ENCODE measurements at places on chromosomes 6 and 20.

GRCh38 chr6:12335717-12336116 is 45.6 kb downstream of the EDN1 start:
- DNase-seq = no peak

- DNase-seq = no peak
These were observed 35.2 kb downstream of the SAMD3 start for GRCh38 chr6:130187335-130188206.

- no peak for DNase-seq
These were observed 24.1 kb upstream of the NFATC2 start for GRCh38 chr20:51566594-51566993.

- no peak for DNase-seq
These were observed 368.5 kb downstream of the TBC1D32 start for GRCh38 chr6:120965814-120966213.

DNA sequence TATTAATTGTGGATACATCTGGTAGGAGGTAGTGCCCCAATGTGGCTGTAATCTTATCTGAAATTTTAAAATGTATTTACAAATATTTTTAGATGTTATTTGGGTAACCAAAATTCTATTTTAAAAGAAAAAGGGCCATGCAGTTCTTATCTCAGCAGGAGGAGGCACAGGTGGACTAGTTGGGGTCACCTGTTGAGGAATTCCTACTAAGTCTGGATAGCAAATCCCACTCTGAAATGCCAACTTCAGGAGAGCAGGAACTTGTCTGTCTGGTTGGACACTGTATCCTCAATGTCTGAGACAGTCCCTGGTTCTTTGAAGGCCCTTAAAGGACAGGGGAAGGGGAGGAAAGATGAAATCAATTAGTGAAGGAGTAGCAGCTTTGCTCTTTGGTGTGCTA is 82.6 kb downstream of the EYA2 start:
- no peak for DNase-seq

DNA sequence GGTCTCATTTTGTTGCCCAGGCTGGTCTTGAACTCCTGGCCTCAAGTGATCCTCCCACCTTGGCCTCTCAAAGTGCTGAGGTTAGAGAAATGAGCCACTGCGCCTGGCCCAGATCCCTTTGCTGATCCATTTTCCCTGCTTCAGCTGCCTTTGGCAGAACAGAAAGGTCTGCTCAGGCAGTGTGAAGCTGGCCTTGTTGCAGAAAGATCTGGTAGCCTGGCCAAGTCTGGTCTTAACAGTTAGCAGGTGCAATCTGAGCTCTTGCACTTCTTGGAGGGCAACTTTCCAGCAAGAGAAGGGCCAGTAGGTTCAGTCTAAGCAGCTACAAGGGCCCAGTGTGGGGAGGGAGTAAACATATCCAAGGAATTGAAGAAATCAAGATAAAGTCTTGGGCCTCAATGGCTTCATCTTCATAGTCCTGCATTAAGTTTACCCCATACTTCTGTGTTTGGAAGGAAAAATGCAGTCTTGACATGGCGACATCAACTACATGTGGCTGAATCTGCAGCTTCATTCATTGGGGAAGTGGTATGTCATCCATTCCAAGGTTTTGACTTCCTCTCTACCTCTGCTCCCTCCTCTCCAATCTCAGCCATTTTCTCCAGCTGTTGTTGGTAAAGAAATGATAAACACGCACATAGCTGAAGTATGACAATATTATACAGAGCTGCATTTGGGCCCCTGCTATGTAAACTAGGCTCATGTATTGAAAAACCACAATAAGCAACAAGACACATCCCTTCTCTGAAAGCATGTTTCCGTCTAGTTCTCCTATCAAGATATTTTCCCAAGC is 39.0 kb upstream of the NEDD9 start:
- DNase-seq = no peak

DNA sequence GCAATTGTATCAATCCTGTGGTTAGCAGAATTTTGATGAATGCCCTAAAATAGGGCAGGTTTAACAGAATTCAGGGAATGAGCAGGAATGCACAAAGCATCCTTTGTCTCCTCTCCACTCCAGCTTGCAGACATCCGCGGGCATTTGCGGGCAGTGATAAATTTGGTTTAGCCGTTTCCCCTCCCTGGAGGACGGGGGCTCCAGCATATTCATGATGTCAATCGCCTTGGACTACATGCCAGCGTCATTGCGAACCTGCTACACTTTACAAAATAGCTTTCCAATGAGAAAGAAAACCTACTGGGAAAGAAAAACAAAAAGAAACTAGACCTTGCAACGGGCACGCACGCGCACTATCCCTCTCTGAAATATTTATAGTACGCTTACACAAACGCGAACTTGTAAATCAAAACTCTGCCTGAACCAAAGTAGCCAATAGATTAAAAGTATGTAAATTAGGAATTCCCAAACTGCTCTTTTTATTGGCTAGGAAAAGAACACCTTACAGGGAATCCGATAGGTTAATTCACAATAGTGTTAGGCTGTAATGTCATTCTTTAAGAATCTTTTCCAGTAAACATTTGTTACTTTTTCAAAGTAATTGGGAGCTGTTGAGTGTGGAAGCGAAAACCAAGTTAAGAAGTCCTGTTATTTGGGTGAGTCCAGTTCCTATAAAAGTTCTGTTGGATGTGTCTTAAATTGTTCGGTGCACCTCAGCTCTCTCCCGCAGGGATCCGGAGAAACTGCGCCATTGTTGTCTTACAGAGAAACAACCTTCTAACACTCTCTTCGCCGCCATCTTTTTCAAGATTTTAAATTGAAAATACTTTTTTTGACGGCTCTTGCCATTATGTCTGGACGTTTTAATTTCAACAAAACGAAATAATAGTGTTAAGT is 136.7 kb downstream of the HFE start:
- DNase-seq = peak; percentile 52

GRCh38 chr20:46237227-46237626 is 71.1 kb downstream of the CDH22 start:
- DNase-seq = no peak

GRCh38 chr6:12751694-12752325 is 35.2 kb downstream of the PHACTR1 start:
- DNase-seq = peak; percentile 19

DNA sequence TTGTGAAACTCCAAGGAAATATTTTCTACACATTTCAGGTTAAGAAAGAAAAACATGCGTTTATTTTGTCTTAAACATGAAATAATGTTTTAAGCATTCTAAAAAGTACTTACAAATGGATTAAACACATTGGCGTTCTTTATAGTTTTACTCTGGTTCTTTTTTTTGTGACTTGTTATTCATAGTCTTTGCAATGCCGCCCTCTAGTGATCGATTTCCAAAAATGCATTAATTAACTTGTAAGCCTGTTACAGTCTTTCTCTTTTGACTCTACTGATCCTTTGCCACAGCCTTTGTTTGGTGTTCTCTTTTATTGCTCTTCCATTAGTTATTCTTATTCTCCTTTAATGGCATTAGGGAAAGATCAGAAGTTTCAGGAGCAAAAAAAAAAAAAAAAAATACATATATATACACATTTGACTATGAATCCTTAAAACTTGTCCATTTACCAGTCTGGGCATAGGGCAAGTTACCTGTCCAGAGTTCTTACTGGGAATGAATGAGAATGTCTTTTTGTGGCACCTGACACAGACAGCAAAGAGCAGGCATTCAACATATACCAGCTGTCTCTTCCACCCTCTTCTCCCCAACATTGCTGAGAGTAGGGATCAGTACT is 59.9 kb downstream of the MACROD2 start:
- DNase-seq = peak; percentile 7

DNA sequence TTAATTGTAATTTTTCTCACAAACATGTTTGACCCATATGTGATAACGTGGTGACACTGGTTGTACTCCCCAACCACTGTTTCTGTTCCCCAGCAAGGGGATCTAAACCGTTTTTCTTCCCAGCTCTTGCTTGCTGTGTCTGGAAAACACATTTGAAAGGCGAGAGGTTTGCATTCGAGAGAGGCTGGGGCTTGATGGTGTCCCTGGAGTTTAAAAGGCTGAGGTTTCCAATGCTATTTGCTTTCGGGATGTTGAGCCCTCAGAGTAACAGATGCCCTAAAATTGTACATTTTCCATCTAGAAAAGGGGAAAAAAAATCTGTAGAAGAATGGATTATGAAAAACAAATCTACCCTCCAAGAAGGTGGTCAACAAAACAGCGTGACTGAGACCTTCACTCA is 35.4 kb downstream of the AKAP12 start:
- no peak for DNase-seq

- no peak for DNase-seq
These were observed 47.2 kb downstream of the TMEM242 start for GRCh38 chr6:157276134-157276532.

DNA sequence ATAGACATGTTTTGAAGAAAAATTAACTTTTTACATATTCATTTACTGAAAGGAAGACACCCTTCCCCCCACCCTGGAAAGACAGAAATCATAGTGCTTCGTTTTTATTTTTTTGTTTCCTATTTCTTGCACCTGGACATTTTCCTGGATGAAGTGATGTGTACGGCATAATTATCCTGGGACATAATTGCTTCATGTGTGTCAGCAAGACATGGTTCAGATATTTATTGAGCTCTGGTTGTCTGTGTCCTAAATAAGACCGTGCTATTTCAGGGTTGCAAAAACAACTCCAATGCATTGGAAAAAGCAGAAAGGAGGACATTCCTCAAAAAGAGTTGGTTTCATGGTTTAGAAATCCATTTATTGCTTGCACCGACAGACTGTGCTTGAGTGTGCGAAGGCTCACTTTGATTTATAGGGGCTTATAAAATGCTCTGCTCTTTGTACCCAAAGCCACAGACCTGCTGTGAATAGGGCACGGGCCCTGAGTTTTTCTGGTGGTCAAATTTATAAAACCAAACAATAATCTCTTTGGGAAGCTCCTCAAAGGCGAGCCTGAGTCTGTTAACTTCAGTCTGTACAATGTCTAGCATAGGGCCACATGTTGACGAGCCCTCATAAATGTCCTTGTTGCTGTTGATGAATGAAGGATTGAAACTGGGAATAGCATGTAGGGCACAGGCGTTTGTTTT is 179.5 kb downstream of the SOX4 start:
- DNase-seq = no peak

DNA sequence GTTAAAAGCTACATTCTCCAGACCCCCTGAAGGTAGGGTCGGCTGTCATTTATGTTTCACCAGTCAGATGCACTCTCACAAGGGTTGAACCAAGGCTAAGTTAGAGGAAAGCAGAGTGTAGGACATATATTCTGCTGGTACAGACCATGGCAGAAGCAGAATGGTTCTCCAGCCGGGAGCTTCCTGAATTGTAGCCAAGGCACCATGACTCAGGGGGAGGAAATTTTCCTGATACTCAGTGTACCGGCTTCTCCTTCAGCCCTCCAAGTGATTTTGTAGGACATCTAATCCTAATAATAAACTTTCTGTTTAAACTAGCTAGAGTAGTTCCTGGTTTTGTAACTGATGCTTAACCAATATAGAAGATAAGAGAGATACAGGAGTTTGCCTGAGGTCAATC is 14.2 kb upstream of the SLPI start:
- no peak for DNase-seq

- peak; percentile 39 for DNase-seq
These were observed 28.2 kb downstream of the CGA start for GRCh38 chr6:87066449-87067333.

DNA sequence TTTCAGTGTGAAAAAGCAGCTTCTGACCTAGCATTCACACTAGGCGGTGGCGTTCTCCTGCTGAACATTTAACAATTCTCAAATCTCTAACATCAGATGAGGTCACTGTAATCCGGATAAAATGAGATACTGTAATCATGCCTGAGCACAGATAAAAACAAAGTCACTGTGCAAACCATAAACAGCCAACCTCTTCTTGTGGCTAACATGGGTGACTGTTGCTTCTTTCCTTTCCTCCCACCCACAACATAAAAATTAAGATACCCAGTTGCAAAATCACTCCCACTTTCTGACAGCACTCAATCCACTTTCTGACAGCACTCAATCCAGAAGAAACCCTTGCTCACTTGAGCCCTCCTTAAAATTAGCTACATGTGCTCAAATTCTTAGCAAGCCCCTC is 11.5 kb upstream of the ALDH8A1 start:
- no peak for DNase-seq

- no peak for DNase-seq
These were observed 483.2 kb downstream of the MMUT start for GRCh38 chr6:48979806-48980205.

GRCh38 chr6:90203672-90204071 is 93.0 kb downstream of the BACH2 start:
- no peak for DNase-seq

DNA sequence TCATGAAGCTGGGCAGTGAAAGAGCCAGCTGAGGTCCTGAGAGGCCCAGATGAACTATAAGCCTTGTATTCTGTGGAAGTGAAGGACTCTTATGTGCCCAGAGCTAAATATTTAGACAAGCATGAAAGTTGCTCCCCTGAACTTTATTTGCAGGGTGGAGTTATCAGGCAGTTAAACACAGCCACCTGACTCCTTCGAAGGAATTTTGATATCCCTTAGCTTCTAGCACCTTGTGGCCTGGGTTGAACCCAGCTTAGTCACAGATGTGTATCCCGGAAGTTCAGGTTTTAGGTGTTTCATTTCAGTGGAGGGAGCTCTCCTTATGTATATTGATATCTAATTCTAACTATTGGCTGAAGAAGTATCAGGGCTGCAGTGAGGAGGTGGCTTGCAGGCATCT is 20.4 kb downstream of the NR2E1 start:
- DNase-seq = no peak

DNA sequence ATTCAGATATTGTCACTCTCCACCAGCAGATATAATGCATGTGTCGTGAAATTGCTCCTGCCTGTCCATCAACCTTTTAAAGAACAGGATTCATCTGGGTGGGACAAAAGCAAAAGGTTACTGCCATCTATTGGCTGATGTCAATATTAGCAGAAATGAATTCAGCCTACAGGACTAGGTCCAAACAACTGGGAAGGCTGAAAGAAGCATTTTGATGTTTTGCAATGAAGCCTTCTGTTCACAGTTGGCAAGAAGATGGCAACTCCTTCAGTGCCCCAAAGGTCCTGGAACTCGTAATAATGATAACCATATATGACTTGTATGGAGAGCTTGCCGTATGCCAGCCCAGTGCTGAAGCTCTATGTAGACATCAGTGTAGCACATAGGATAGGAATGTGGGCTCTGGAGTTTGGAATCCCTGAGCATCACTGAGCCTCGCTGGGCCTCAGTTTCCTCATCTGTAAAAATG is 7.5 kb downstream of the BCAS1 start:
- no peak for DNase-seq

DNA sequence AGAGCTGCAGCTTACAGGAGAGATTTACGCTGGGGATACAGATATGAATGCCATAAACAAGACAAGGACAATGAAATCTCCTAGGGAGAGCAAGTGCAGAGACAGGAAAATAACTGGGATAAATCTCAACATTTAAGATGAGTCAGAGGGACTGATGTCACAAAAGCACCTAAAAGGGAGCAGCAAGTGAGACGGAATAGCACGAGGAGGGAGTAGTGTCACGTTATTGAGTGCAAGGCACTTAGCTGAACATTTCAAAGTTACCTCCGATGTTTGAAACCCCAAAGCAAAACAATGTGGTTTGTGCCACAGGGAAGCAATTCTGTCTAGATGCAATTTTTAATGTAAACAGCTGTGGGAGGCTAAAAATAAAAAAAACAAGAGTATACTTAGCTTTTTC is 1131.7 kb upstream of the EYS start:
- DNase-seq = no peak

Data from activated T-cell treated with anti-CD3 and anti-CD28 coated beads, Interleukin-2, amount 50 U/mL, for 72 hours (primary cell).